Activated CD4-positive, alpha-beta T cell treated with anti-CD3 and anti-CD28 coated beads for 36 hours (primary cell): ENCODE measurements at places on chromosomes 1 and 21. TPM values are rescaled to one million over a fixed set of nuclear protein-coding genes. Genes with fewer than 3 reads are reported as not detected.

The ATXN7L2 gene
- 13.0 TPM for total RNA-seq

The KLHDC9 gene
- total RNA-seq: 0.50 TPM

The GSTM1 gene
- total RNA-seq: 116 TPM

The FASLG gene
- 4.0 TPM for total RNA-seq

The ACTL8 gene
- 0.09 TPM for total RNA-seq

The ADAMTS1 gene
- not detected for total RNA-seq

The GPN2 gene
- total RNA-seq: 45.6 TPM

The KCNE1 gene
- not detected for total RNA-seq

The ITPKB gene
- total RNA-seq: 31.9 TPM

The C1orf216 gene
- 10.9 TPM for total RNA-seq

The LMO4 gene
- 10.2 TPM for total RNA-seq

The KRTAP10-7 gene
- total RNA-seq: not detected

The GPR157 gene
- total RNA-seq: 2.7 TPM

The ANGPTL1 gene
- not detected for total RNA-seq

The SEMA4A gene
- 64.5 TPM for total RNA-seq

The LIN28A gene
- not detected for total RNA-seq

The LCE1C gene
- total RNA-seq: not detected

The GBP5 gene
- 122 TPM for total RNA-seq

The KRTAP12-3 gene
- total RNA-seq: not detected

The HENMT1 gene
- 20.6 TPM for total RNA-seq

The P3H1 gene
- 28.8 TPM for total RNA-seq

The MRPS21 gene
- 86.4 TPM for total RNA-seq

The NID1 gene
- total RNA-seq: 0.14 TPM

The WNT9A gene
- total RNA-seq: not detected

The SV2A gene
- 8.5 TPM for total RNA-seq

The TCP10L gene
- 0.96 TPM for total RNA-seq

The CACNA1S gene
- total RNA-seq: not detected

The CD101 gene
- total RNA-seq: 0.30 TPM

The HSPA13 gene
- 29.5 TPM for total RNA-seq

The MIS18A gene
- 35.3 TPM for total RNA-seq

The TMEM61 gene
- total RNA-seq: not detected

The NENF gene
- 30.8 TPM for total RNA-seq

The IFNAR2 gene
- total RNA-seq: 26.6 TPM

The TCHHL1 gene
- total RNA-seq: not detected

The PERM1 gene
- total RNA-seq: not detected

The HRNR gene
- total RNA-seq: not detected

The NR1I3 gene
- total RNA-seq: not detected

The GOLT1A gene
- 0.21 TPM for total RNA-seq

The DCDC2B gene
- not detected for total RNA-seq

The HIVEP3 gene
- 39.6 TPM for total RNA-seq

The KCNE2 gene
- total RNA-seq: not detected

The PPM1J gene
- total RNA-seq: 0.75 TPM

The PATJ gene
- total RNA-seq: 12.8 TPM

The NUF2 gene
- total RNA-seq: 57.6 TPM

The SYT14 gene
- total RNA-seq: not detected

The CZIB gene
- total RNA-seq: 45.4 TPM

The DIO1 gene
- not detected for total RNA-seq

The GUCA2A gene
- total RNA-seq: not detected
